ENCODE measurements at places on chromosomes 5 and 9.

- DNase-seq, result no peak
Observed at GRCh38 chr5:42995360-42995751, 44.8 kb downstream of the ANXA2R start.

GRCh38 chr5:123097871-123098735 lies 9.1 kb downstream of the PRDM6 start:
- DNase-seq, result no peak

DNA sequence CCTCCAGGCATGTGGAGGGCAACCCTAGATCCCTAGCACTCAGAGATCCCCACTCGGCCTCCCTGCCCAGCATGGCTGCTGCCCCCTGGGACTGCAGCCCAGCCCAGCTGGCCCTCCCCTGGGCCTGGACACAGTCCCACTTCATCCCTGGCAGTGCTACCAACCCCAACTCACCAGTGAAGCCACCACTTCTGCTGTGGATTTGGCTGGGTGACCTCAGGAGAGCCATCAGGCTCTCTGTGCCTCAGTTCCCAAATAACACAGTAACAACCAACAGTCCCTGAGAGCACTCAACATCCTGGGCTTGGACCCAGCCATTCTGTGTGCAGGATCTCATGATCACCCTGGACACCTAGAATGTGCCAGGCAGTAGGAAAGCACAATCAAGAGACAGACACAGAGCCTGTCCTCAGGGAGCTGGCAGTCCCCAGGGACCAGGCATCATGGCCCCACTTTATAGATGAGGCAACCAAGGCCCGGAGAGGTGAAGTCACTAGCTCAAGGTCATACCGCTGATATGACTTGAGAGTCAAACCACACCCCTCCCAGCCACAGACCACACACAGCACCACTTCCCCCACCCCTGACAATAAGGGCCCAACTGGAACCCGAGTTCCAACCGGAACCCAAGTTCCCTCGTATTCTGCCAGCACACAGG lies 4.7 kb upstream of the PSMB7 start:
- DNase-seq, result no peak

- DNase-seq, result no peak
Observed at GRCh38 chr5:94746731-94747124, 128.3 kb downstream of the SLF1 start.

GRCh38 chr9:36192196-36192595 lies 1.5 kb downstream of the CLTA start:
- DNase-seq, result no peak

DNA sequence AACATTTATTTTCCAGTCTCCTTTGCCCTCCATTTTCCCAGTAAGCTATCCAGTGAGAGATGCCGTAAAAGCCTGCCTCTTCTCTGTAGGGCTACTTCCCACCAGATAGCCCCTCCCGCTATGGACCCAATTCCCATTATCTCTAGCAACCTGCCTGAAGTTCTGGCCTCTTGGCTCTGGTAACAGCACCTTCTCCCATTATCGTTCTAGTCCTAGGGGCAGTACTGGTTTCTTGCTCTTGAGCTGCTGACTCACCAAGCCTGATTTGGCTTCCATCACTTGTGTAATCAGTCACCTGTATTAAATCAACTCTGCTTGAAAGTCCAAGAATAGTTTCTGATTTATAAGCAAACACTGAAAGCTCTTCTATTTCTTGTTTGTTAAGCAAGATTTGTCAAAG lies 42.8 kb upstream of the PARP8 start:
- no peak for DNase-seq

DNA sequence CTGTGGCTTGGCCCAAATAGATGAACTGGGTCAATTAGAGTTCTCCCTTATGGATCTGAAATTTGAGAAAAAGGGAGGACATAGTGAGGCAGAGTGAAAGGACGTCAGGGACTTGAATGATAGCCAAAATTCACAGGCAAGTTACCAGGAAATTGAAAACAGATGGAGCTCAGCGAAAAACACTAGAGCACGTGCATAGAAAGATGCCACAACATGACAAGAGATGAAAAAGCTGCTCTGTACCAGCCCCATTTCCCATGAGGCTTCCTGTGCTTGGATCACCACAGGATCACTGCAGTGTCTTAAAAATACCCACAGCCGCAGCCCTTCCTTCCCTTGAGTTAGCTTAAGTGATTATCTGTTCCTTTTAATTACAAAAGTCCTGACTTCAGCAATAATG lies 39.0 kb upstream of the HOMER1 start:
- peak; percentile 19 for DNase-seq

DNA sequence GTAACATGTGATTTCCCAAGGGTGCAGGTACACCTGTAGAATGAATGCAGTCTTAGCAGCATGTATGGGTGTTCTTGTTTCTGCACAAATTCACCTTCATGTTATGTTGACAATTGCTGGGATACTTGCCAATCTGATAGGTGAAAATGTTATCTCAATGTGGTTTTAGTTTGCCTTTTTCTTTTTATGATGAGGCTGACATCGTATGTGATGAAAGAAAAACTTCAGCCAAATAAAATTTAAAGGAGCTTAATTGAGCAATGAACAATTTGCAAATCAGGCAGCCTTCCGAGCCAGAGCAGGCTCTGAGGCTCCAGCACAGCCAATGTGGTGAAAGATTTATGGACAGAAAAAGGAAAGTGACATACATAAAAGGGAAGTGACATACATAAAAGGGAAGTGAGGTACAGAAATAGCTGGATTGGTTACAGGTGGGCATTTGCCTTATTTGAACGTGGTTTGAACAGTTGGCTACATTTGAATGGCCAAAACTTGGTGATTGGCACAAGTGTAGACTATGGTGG lies 10.5 kb downstream of the TAL2 start:
- peak; percentile 3 for DNase-seq

- no peak for DNase-seq
Observed at GRCh38 chr5:59245198-59245597, 648.3 kb downstream of the PDE4D start.

- no peak for DNase-seq
Observed at GRCh38 chr5:158874792-158875191, 224.9 kb downstream of the EBF1 start.

- no peak for DNase-seq
Observed at GRCh38 chr9:84781931-84782866, 112.7 kb downstream of the NTRK2 start.

GRCh38 chr5:31287985-31288384 lies 94.5 kb downstream of the CDH6 start:
- no peak for DNase-seq

DNA sequence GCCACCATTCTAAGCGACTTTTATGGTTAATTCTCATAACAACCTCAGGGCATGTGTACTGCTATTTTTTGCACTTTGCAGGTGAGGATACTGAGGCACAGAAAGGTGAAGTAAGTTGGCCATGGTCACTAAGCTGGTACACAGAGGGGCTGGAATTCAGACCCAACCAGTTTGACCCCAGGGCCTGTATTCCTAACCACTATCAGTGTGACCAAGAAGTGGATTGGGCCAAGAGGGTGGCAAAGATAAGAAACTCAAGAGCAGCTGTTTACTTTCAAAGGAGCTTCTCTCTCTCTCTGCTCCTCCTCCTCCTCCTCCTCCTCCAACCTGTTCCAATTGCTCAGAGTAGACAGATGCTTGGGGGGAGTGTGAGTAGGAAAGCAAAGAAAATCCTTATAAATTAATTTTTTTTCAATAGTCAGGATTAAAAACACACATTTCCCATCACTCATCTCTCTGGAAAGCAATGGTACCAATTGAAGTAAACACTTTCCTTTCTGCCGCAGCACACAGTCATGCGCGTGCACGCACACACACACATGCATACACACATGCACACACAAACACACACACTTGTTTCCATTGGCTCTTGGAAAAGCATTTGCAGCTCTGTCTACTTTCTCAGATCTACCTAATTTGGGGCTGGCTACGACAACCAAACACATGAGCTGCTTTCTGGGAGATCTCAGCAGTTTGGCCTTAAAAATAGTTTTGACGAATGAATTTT lies 736.7 kb upstream of the WWC1 start:
- no peak for DNase-seq

DNA sequence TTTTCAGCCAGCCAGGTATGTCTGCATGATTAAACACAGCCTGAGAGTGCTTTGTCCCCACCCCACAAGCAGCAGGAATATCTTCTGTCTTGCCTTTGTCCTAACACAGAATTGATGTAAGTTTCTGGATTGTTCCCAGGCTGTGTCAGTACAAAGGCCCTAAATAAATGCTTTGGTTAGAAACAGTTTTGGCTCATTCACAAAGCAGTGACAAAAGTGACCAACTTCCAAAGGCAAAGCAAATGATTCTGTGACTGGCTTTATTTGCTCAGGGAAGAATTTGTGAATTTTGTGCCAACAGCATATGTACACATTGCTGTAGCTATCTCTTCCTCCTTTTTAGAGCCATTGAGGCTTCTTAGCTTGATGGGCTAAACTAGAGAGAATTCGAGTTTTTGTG lies 133.7 kb downstream of the PLPPR1 start:
- no peak for DNase-seq

DNA sequence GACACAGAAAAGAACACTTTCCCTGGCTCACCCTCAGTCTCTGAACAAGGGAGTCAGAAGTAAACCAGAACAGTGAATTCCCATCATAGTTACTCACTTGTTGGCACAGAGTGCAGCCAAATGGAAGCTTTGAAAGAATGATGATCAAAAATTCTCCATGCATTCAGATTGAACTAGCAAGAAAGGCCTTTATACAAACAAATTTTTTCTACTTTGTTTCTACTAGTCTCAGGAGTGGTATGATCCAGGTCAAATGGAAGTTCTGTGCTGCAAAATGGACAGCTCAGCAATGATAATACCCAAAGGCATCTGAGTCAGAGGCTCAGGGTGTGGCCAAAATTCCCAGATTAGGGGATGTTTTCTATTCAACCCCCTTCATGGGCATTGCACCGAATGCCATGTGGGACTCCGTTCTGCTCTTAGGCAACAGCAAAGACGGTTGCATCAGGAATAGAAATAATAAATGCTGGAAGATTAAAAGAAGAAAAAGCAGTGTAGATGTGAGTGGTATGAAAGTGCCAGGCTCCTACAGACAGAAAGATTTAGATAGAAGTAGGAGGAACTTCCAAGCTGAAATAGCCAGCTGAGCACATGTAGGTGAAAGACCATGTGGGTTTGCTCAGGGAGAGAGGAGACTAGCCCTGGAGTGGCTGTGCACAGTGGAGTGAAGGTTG lies 24.0 kb upstream of the ASPN start:
- no peak for DNase-seq

- peak; percentile 15 for DNase-seq
Observed at GRCh38 chr5:95731571-95732554, 727 bp downstream of the RHOBTB3 start.

DNA sequence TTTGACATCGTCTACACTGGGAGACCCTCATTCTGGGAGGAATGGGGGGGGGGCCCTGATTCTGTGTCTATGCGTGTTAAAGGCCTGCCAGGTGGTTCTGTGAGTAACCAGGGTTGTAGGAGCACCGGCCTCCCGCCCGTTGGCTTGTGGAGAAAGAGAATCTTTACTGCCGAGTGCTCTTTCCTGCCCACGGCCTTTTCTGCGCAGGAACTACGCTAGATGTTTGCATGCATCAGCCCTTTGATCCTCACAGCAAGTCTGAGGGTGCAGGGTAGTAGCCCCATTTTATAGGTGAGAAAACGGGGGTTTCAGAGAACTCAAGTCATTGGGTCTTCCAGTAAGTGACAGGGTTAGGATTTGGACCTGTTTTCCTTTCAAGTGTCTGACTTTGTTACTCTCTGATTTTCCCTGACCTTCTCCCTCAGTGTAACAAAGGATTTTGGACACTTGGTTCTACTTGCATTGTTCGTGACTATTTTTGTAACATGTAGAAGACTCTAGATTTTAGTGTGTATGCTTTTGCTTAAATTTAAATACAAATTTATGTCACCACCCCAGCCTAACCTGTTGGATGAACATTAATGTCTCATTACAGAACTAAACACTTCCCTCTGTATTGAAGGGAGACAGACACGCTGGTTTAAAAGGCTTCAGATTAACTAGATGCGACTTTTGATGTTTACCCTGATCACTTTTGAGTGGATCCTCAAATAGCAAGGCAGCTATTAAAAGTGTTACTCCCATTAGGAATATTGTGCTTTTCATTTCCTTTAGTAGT lies 22.0 kb downstream of the MAST4 start:
- no peak for DNase-seq

GRCh38 chr9:30925635-30926034 lies 1458.8 kb upstream of the ACO1 start:
- DNase-seq, result no peak

GRCh38 chr5:159987031-159987674 lies 21.8 kb upstream of the TTC1 start:
- DNase-seq, result peak; percentile 76

DNA sequence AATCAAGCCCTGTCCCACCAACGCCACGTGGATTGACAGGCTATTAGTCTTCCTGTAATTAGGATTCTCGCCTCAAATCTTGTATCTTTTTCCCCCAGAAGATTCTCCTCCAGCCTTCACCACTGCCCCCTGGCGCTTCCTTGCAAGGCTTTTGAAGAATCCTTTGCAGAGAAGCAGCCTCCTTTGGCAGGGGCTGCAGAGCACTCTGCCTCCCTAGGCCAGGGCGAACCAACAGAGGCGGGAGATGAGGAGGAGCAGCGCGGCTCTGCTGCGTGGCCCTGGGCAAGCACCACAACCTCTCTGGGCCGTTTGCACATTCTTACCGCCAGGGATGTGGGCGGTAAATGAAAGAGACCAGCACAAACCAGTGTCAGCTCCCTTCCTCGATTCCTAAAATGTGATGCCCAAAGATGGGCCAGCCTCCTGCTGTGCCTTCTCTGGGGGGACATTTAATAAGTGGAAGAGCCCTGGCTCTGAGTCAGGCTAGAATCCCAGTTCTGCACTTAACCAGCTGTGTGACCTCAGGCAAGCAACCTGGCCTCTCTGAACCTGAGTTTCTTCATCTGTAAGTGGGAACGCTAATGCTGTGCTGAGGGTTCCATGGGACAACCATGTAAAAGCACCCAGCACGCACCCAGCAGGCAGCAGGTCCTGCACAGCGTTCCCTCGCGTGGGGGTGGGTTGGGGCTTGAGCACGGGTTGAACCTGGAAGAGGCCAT lies 128.6 kb downstream of the KCNIP1 start:
- DNase-seq, result no peak

DNA sequence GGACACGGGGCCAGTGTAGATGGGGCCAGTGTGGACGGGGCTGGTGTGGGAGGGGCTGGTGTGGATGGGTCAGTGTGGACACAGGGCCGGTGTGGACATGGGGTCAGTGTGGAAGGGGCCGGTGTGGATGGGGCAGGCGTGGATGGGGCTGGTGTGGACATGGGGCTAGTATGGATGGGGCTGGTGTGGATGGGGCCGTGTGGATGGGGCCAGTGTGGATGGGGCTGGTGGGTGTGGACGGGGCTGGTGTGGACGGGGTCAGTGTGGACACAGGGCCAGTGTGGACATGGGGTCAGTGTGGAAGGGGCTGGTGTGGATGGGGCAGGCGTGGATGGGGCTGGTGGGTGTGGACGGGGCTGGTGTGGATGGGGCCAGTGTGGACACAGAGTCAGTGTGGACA lies 23.8 kb downstream of the SLC9A3 start:
- no peak for DNase-seq

DNA sequence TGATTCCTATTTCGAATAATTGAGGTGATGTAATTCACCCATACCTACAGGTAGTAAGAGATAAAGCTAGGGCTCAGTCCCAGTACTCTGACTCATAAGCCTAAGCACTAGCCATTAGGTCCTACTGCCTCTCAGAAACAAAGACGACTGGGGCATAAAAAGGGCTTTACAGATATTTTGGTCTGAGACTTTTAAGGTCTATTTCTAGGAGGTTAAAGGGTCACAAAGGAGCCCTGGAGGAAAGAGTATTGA lies 69.8 kb downstream of the SGCD start:
- DNase-seq, result no peak

GRCh38 chr5:24005384-24005783 lies 498.0 kb downstream of the PRDM9 start:
- DNase-seq, result no peak
